Pancreas (tissue), 10 donors: ENCODE measurements at places on chromosomes 2 and 18. TPM values are rescaled to one million over a fixed set of nuclear protein-coding genes. Genes with fewer than 3 reads are reported as not detected.

- DNase-seq = no peak
- H3K4me3 ChIP-seq = no peak overlapping the region
- no peak overlapping the region for H3K27ac ChIP-seq
- no peaks in the 10 kb centered on the region for H3K4me1 ChIP-seq
Measured at GRCh38 chr2:225040856-225041206, 1.4 kb downstream of the DOCK10 start.

GRCh38 chr2:130389783-130390182, 33.9 kb downstream of the PTPN18 start:
- H3K27ac ChIP-seq = peak overlapping the region; percentile 96
- H3K4me1 ChIP-seq = peaks cover 4% of the 10 kb centered on the region
- DNase-seq = no peak
- no peak overlapping the region for H3K4me3 ChIP-seq
- H3K36me3 ChIP-seq = no peaks in the 10 kb centered on the region
- no peaks in the 10 kb centered on the region for H3K27me3 ChIP-seq

- H3K27ac ChIP-seq = no peak overlapping the region
- no peaks in the 10 kb centered on the region for H3K27me3 ChIP-seq
- no peak for DNase-seq
Measured at GRCh38 chr18:34222307-34223163, 2.2 kb downstream of the NOL4 start.

DNA sequence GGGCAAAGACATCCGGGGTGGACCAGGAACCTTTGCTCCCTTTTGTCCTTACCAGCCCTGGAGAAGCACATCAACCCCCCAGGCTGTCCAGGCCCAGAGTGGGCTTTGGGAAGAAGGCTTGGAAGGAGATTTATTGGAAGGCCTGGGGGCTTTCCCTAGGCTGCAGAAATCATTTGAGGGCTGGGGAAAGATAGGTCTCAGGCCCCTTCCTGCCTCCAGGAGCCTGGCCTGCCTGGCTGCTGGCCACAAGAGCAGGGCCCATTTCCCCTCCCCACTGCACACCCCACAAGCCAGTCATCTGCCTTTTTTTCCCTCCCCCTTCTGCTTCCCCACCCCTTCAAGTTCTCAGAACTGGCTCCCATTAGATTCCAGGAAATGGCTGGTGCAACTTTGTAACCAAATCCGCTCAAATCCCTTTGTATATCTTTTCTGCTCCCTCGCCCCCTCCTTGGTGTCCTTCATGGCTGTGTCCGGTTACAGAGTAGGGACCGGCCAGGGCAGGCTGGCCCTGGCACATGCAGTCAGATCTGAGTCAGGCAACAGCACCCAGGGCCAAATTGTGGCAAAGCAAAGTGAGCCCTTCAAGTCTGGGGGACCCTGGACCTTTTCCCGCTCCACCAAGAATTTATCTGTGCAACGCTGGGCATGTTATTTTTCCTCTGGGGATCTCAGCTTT, 20.8 kb upstream of the TNP1 start:
- H3K27me3 ChIP-seq = no peaks in the 10 kb centered on the region
- no peaks in the 10 kb centered on the region for H3K36me3 ChIP-seq
- H3K4me1 ChIP-seq = no peaks in the 10 kb centered on the region
- H3K4me3 ChIP-seq = no peak overlapping the region
- H3K27ac ChIP-seq = no peak overlapping the region
- no peak for DNase-seq

DNA sequence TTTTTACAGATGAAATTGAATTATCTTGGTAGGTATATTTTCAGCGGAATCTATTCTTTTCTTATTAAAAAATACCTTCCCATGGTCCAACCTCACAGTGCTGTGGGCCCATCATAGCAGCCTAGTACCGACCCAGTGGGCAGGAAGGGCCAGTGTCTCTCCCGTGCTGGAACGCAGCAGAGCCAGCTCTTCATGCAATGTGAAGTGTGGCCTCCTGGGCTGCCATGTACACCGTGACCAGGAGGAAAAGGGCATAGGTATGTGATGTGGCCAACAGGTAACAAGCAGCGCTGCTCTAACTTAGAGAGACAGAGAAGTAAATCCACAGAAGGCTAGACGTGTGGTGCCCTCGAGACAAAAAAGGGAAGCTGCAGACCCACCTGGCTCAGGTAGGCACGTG, 221.1 kb upstream of the SALL3 start:
- H3K36me3 ChIP-seq = no peaks in the 10 kb centered on the region
- DNase-seq = no peak
- H3K27me3 ChIP-seq = no peaks in the 10 kb centered on the region
- no peak overlapping the region for H3K4me3 ChIP-seq

- H3K27ac ChIP-seq = no peak overlapping the region
- H3K4me1 ChIP-seq = no peaks in the 10 kb centered on the region
- H3K36me3 ChIP-seq = no peaks in the 10 kb centered on the region
- H3K27me3 ChIP-seq = no peaks in the 10 kb centered on the region
Measured at GRCh38 chr2:45448217-45448616, 162.8 kb downstream of the SRBD1 start.

DNA sequence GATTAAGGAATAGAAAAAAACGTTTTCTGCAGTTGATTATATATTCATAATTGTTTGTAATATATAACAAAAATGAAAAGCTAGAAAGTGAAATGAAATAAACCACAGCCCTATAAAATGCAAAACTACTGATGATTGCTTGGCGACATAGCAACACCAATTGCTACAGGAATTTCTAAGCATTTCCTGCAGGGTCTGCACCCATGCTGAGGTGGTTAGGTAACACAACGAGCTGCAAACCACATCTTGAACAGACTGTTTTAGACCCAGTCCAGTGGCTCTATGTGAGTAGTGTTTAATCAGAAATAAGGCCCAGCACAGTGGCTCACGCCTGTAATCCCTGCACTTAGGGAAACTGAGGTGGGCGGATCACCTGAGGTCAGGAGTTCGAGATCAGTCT, 17.2 kb upstream of the UGT1A9 start:
- H3K36me3 ChIP-seq = no peaks in the 10 kb centered on the region
- H3K27ac ChIP-seq = no peak overlapping the region
- no peak overlapping the region for H3K4me3 ChIP-seq
- no peaks in the 10 kb centered on the region for H3K4me1 ChIP-seq
- no peaks in the 10 kb centered on the region for H3K27me3 ChIP-seq

- no peaks in the 10 kb centered on the region for H3K36me3 ChIP-seq
- H3K4me3 ChIP-seq = no peak overlapping the region
- H3K27ac ChIP-seq = no peak overlapping the region
Measured at GRCh38 chr18:75400366-75400765, 27.1 kb downstream of the SMIM21 start.

Gene MLPH
- total RNA-seq = 15.2 TPM

Gene PIEZO2
- 1.1 TPM for total RNA-seq

Gene TRABD2A
- 0.19 TPM for total RNA-seq

Gene CFAP65
- total RNA-seq = 0.12 TPM

Gene SNORC
- total RNA-seq = 2.3 TPM

Gene KCNE4
- 1.1 TPM for total RNA-seq

Gene UGT1A7
- total RNA-seq = not detected

Gene SNED1
- 8.8 TPM for total RNA-seq
